ENCODE measurements at places on chromosomes 6 and 20.

GRCh38 chr6:43016943-43017334, 2.9 kb downstream of the KLHDC3 start:
- no peak for DNase-seq

DNA sequence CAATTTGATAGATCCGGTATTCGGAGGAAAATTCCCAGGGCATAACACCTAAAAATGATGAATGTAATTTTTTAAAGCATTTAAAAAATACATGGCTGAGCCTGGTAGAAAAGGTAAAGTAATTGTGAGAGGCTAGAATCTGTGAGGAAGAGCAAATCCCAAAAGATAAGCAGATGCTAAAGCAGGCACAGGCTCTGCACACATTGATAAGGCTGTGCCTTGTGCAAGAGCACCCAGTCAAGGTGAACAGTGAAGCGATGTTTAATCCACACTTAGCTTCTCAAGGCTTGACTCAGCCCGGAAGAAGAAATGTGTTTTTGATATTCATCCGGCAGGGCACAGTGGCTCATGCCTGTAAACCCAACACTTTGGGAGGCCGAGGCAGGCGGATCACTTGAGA, 5.1 kb upstream of the EPB41L2 start:
- no peak for DNase-seq

DNA sequence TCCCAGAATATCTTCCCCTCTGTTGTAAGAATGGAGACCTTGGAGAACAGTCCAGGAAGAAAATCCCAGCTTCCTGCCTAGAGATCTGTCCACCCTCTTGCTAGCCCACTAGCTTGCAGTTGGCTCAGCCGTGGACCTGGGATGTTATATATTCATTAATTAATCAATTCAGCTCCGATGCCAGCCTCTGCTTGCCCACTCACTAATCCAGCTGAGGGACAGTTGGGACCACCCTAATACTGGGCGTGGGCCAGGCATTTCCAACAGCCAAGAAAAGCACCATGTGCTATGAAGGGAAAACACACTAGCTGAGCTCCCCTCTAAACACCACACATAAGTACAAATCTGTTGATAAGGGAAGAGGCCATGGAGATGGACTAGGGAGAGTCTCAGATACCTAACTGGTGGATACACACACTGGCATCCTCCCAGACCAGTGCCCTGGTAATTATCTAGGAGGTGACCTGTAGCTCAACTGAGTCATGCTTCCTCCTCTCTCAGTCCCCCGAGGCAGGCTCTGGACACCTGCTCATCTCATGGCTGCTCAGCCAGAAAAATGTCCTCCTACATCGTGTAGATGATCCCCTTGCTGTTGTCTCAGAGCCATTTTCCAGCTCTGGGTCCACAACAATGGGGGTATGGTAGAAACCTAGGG, 78.9 kb downstream of the ANKRD60 start:
- DNase-seq = no peak

DNA sequence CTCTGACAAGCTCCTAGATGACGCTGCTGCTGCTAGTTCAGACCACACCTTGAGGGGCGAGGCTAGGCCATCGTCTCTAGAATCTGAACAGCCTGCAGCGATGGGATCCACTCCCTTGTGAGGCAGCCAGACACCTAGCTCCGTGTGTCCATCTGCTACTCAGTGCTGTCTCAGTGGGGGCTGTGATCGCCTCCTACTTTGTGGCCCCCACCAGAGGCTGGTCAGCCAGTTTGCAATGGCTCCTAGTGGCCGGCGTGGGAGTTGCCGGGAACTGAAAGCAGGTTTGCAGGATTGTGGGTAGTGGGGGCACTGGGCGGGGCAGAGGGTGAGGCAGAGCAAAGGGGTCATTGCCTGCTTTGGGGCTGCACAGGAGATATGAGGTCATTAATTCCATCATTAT, 2.8 kb downstream of the CCN5 start:
- DNase-seq = no peak

- no peak for DNase-seq
Measured at GRCh38 chr6:127776320-127776719, 124.5 kb downstream of the THEMIS start.

GRCh38 chr20:33124994-33125393, 43.0 kb upstream of the BPIFA2 start:
- DNase-seq = no peak

DNA sequence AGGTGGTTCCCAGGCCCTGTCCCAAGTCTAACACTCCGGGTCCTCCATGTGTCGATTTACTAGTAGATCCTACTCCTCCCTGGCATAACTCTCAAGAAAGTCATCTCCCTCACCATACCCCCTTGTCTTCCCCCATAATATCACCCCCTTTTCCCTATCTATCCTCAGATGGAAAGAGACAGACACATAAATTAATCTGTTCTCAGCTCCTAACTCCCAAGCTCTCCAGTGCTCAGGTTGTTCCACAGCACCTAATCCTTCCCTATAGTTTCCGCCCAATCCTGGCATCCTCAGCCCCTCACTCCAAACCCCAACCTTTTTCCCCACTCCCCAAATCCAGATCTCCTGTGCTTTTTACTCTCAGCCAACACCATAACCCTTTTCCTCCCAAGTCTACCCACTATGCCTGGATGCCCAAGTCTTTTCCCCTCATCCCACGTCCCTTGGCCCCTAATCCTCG, 808 bp downstream of the ILRUN start:
- no peak for DNase-seq

DNA sequence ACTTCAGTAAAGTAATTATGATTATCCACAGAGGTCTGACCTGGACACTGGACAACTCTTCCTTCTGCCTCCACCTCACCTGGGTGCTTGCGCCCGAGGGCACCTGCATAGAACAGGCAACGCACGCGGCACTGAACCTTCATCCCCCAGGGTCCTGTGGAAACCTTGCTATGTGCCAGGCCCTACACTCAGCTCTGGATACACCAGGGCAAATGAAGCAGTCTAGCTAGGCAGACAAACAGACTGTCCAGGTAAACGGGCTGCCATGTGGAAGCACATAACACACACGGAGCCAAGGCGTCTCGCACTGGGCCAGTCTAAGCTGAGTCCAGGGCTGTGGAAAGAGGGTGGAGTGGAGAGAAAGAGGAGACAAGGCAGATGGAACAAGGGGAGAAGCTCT, 109.3 kb upstream of the AFDN start:
- no peak for DNase-seq

- DNase-seq = no peak
Measured at GRCh38 chr20:53995949-53996348, 74.4 kb downstream of the BCAS1 start.

DNA sequence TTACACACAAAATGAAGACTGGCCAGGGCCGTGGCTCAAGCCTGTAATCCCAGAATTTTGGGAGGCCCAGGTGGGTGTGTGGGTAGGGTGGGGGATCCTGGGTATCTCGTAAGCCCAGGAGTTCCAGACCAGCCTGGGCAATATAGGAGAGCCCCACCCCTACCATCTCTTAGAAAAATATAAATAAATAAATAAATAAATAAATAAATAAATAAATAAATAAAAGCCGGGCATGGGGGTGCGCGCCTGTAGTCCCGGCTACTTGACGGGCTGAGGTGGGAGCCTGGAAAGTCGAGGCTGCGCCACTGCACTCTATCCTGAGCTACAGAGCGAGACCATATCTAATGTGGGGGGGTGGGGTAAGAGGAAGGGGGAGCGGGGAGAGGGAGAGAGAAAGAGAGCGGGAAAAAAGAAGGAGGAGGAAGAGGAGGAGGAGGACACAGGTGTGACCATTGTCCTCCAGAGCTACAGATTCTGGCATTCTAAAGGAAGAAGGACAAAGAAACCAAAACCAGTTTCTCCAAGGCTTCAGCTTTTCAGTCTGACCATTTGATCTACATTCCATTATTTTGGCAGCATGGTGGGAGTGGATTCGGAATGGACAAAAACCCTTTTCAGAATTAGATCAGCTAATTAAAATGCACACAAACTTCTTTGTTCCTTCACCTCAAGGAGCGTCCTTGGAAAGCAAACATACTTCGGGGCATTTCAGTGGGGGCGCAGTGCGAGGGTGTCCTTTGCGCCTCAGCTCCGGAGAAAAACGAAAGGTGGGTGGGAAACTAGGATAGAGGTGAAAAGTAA, 577 bp upstream of the C6orf141 start:
- DNase-seq = no peak

DNA sequence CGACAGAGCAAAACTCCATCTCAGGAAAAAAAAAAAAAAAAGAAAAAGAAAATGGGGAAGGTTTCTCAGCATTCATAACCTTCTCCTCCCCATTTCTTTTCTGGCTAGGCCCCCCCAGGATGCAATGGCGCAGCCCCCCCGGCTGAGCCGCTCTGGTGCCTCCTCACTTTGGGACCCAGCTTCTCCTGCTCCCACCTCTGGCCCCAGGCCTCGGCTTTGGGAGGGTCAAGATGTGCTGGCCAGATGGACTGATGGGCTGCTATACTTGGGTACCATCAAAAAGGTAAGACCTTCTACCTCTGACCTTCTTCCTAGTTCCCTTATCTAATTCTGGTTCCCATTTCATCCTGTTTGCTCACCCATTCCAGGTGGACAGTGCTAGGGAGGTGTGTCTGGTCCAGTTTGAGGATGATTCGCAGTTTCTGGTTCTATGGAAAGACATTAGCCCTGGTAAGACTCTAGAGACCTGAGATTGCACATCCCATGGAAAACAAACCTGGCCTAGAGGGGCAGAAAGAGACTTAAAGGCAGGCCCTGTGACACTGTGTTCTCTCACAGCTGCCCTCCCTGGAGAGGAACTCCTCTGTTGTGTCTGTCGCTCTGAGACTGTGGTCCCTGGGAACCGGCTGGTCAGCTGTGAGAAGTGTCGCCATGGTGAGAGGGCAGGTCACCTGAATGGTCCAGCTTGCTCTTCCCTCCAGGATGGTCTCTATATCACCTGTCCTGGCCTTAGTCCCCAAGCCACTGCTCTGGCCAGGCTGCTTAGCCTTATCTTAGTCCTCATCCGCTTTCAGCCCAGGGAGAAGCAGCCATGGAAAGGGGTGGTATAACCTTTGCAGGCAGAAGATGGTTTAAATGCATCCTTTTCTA, 1.6 kb downstream of the PHF1 start:
- no peak for DNase-seq

- no peak for DNase-seq
Measured at GRCh38 chr6:137804637-137805036, 62.4 kb upstream of the TNFAIP3 start.

- no peak for DNase-seq
Measured at GRCh38 chr20:32664678-32665159, 9.0 kb downstream of the C20orf203 start.

DNA sequence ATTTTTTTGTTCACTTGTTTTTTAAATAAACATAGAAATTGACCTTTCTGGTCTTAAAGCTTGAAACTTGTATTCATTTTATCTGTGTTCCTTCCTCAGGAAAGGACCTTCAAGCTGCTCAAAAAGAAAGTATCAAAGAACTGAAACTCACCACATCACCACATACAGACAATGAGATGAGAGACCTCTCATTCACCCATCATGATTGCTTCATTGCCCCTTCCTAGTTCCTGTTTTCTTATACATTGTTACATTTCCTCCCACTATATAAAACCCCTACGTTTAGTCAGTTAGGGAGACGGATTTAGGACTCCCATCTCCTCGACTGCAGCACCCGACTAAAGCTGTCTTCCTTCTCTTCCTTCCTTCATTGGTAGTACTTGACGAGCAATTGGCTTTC, 180.5 kb upstream of the OPRM1 start:
- DNase-seq = no peak

GRCh38 chr6:137893726-137894125, 26.7 kb downstream of the TNFAIP3 start:
- DNase-seq = no peak

DNA sequence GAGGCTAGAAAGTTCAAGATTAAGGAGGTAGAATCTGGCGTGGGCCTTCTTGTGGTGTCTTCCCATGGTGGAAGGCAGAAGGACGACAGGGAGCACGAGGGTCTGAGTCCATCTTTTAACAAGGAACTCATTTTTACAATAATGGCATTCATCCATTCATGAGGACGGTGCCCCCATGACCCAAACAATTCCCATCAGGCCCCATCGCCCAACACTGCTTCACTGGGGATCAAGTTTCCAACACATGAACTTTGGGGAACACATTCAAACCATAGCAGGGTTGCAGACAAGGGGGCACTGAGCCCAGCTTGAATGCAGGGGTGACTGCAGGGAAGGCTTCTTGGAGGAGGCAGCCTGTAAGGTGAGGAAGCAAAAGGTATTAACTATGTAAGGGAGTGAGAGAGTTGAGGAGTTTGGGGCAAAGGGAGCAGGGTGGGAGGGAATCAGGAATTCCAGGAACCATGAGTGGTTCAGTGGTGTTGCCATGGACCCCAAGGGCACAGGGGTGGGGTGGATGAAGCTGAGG, 5.5 kb downstream of the RAB44 start:
- no peak for DNase-seq

- DNase-seq = no peak
Measured at GRCh38 chr6:170223718-170224693, 66.9 kb downstream of the DLL1 start.

GRCh38 chr6:154617175-154617574, 106.7 kb upstream of the CNKSR3 start:
- no peak for DNase-seq

DNA sequence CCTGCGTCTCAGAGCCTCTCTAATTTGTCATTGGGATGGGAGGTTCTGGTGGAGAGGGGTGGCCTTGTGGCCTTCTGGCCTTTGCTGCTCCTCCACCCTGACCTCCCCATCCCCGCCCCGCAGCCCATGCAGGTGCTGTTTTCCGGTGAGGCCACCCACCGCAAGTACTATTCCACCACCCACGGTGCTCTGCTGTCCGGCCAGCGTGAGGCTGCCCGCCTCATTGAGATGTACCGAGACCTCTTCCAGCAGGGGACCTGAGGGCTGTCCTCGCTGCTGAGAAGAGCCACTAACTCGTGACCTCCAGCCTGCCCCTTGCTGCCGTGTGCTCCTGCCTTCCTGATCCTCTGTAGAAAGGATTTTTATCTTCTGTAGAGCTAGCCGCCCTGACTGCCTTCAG, 171.8 kb upstream of the RNF24 start:
- DNase-seq = no peak

DNA sequence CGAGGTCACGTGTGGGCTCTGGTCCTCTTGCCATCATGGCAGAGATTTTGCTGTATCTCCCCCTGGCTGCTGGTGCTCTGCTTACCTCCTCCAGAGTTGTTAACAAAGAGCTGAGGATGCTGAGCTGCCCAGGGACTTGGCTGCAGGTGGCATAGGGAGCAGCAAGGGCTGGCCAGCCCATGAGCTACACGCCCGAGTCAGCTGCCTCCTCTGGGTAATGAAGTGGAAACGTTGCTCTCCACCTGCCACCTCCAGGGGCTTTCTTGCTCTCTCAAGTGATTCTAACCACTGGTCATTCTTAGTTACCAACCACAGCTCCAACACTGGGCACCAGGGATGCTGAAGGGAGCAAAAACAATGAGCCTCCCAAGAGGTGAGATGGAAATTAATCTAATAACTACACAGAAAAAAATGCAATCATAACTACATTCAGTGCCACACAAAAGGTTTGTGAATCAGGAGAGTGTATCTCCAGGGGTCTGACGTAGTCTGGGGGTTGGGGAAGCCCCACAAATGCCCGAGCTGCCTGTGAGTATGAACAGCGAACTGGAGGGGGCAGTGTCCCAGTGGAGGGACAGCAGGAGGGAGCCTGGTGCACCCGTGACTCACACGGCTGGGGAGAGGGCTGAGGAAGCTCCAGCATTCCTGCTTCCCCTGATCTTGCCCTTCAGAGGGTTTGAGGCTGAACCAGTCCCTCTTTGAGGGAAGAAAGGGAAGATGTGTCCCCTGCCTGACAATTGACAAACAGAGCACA, 78.7 kb downstream of the CDH26 start:
- DNase-seq = no peak

GRCh38 chr6:157106487-157106886, 216.8 kb downstream of the TMEM242 start:
- DNase-seq = no peak

All from KG1 (cell line).